ENCODE measurements at places on chromosomes 7 and 10.

DNA sequence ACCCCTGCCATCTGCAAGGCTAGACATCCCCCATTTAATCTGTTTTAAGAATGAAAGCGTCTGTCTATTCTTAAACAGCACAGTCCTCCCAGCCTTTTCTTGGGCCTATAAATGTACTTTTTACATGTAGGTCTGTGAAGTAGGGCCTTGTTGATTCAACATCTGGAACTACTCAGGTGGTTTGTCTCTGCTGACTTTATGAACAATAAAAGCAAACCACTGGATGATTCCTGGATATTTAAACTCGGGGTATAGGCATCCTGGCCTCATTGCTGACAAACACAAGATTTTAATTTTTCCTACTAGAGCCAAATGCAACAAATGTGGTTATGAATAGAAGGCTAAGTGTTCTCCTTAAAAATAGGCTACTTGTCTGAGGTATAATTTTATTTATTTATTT is 198.3 kb downstream of the WDR11 start:
- no peak for ATAC-seq

- ATAC-seq, result no peak
Measured at GRCh38 chr7:133854739-133855138, 272.4 kb upstream of the LRGUK start.

DNA sequence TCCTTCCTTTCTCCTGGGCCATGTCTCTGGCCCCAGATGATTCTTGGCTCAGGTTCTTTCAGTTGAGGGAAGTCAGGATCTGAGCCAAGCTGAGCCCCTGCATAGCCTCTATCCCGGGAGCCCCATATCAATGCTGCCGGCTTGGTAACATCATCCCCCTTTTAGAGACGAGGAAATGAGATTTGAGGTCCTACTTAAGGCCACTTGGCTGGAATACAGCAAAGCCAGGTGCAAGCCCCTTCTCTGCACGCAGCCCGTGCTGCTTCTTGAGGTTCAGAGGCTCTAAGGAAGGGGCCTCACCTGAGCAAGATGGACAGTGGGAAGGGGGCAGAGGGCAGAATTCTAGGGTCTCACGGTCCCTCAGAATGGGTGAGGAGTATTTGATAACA is 2.4 kb upstream of the IRF5 start:
- no peak for ATAC-seq

- no peak for ATAC-seq
Measured at GRCh38 chr7:95867309-95867708, 95.0 kb downstream of the DYNC1I1 start.

- no peak for ATAC-seq
Measured at GRCh38 chr10:5090551-5090950, 3.7 kb upstream of the AKR1C3 start.

DNA sequence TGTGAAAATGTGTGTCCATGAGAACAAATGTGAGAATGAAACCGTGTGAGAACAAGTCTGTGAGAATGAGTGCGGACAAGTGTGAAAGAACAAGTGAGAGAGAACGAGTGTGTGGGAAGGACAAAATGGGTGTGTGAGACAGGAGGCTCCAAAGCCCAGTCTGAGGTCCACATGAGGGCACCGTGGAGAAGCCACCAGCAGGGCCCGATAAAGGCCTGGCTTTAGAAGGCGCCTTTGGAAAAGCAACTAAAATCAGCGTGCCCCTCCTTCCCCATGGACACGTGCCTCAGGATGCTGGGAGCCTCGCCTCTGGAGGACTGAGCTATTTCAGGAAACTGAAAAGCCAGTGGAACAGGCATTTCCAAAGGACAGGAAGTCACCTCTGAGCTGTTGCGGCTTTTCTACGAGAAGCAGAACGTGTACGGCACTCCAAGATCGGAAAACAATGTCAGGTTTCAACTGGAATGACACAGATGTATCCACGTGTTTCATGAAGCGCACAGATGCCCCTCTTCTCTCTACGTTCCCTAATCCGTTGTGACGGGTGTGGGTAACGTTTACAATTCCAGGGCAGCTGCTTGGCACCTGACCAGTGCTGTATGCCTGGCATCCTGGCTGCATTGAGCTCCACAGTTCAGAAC is 46.4 kb downstream of the ESYT2 start:
- peak; percentile 67 for ATAC-seq

- no peak for ATAC-seq
Measured at GRCh38 chr7:52463341-52463740, 572.1 kb upstream of the POM121L12 start.

GRCh38 chr10:104622598-104623209 is 18.4 kb upstream of the SORCS3 start:
- peak; percentile 22 for ATAC-seq

DNA sequence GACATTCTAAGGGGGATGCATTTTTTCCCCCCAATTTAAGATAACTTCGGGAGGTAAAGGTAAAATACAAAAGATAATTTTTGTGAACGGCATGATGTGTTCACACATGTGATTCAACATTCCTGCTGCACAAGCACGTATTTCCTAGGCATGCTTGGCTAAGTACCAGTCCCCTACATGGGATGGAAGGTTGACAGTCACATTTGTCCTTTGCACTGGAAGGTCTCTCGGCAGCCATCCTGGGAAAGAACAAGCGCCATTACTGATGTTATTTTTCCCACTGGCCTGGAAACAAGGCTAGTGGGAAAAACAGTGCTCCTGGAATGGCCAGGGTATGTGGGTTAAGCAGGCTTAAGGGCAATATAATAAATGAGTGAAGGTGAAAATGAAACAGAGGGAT is 276.2 kb upstream of the AOAH start:
- ATAC-seq, result no peak

Data from esophagus mucosa (tissue), 1 donor.